ENCODE measurements at places on chromosomes 12 and 14.
A peak's percentile ranks its signal among the peaks of the same experiment; 100 is the strongest.

GRCh38 chr12:47236109-47236714, 156.5 kb upstream of the AMIGO2 start:
- DNase-seq = no peak

DNA sequence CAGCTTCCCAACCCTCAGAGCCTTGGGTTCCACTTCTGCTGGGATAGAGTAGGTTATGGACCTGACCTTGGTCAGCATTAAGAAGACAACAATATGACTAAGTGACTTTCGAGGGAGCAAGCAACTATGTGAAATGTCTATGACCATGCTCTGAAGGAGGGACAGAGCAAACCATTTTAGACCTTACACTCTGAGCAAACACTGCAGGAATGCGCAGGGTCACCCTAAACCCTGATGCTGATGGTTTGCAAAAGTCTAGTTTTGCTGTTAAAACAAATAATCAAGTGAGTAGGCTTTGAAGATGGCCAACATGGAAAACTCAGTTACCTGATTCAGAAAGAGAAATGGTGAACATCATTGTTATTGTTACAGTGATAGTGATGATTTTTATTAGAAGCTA, 8.7 kb downstream of the ZCCHC8 start:
- no peak for DNase-seq

- peak; percentile 62 for DNase-seq
Measured at GRCh38 chr12:98439981-98440581, 75.3 kb upstream of the TMPO start.

- no peak for DNase-seq
Measured at GRCh38 chr12:127245437-127245836, 1021.5 kb upstream of the TMEM132C start.

GRCh38 chr12:106085213-106085612, 53.5 kb downstream of the NUAK1 start:
- DNase-seq = no peak

- DNase-seq = no peak
Measured at GRCh38 chr12:72338437-72338836, 66.3 kb downstream of the TRHDE start.

DNA sequence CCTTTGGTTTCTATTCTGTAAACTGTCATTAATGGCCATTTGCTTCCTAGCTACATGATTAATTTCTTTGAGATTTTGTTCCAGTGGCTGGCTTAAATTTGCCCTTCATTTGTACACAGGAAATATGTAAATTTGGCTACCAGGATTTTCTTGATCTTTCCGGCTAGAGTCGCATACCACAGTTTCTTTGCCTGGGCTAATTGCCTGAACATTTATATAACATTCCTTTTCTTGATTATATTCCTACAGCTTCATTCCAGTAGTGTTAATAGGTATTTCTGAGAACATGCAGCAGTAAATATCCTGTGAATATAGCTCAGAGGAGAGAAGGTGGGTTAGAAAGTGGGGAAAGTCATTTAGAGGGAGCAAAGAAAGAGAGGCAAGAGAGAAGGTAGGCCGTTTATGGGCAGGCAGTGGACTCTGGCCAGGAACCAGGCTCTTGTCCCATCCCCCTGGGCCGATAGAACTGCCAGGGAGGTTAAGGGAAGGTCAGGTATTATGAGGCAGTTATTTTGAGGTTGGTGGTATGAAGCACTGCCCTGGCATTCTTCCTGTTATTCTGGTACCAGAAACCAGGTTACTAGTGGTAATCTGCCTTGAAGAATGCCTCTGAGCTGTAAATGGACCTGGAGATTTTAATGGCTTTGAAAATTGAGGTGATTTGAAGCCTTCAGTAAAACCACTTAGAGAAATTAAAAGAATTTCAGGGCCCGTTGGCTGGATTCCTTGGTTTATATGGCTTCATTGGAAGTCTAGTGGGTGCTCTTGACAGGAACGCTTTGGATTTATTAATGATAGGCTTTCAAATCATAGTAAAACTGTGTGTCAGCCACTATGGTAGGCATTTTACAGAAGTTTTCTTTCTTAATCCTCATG, 4.4 kb downstream of the RNF10 start:
- peak; percentile 69 for DNase-seq

- DNase-seq = no peak
Measured at GRCh38 chr12:16096273-16096849, 181.1 kb downstream of the SLC15A5 start.

- no peak for DNase-seq
Measured at GRCh38 chr14:33908540-33909223, 42.2 kb downstream of the EGLN3 start.

- DNase-seq = peak; percentile 83
Measured at GRCh38 chr12:47715393-47715876, 9.6 kb upstream of the RPAP3 start.

All from ureter (tissue), 1 donor.